ENCODE measurements at places on chromosomes 4 and X. TPM values are rescaled to one million over a fixed set of nuclear protein-coding genes. Genes with fewer than 3 reads are reported as not detected.

The INTU gene
- total RNA-seq, result not detected

The YIPF7 gene
- total RNA-seq, result not detected

The HS6ST2 gene
- total RNA-seq, result 0.30 TPM

GRCh38 chr4:133096972-133097371 lies 52.1 kb upstream of the PCDH10 start:
- DNase-seq, result no peak

GRCh38 chr4:184228056-184228705 lies 10.5 kb upstream of the ENPP6 start:
- DNase-seq, result no peak

DNA sequence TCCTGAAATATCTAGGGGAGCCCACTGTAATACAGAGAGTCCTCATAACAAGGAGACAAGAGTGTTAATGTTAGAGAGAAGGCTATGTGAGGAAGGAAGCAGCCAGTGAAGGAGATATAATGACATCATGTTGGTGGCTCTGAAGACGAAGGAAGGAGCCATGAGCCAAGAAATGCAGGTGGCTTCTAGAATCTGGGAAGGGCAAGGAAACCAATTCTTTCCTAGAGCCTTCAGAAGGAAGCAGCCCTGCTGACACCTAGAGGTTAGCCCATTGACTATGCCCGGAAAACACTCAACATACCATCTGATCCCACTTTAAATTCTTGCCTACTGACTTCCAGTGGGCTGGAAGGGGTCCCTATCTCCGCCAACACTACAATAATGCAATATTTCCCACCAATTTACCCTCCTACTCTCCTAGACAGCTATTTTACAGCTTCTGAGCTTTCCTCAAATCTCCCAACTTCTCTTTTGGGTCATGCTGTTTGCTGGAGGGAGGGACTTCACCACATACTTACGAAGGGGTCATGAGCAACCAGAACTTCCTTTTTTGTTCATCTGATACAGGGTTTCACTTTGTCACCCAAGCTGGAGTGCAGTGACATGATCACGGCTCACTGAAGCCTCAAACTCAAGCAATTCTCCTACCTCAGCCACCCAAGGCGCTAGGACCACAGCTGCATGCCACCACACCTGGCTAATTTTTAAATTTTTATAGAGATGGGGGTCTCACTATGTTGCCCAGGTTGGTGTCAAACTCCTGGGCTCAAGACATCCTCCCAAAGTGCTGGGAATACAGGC lies 25.2 kb upstream of the G3BP2 start:
- DNase-seq, result no peak

The BEX4 gene
- 9.4 TPM for total RNA-seq

DNA sequence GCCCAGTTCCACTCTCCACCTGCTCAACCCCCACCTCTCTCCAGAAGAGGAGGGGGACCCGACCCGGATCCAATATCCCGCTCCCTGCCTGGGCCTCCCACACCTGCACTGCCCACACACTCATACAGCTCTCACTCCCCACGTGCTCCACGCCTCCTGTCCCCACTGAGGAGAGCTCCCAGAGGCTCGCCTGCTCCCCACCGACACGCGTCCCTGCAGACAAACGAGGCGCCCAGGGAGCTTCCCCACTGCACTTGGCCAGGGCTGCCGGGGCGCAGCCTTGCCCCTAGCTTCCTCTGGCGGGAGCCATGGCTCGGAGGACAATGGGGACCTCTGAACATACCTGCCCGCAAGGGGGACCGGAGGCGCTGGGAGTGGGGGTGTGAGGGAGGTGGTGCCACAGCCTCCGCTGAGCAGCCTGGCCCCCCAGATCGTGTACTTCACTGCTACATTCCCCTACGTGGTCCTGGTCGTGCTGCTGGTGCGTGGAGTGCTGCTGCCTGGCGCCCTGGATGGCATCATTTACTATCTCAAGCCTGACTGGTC lies 5.0 kb downstream of the SLC6A8 start:
- DNase-seq, result no peak

- DNase-seq, result no peak
Observed at GRCh38 chr4:135185256-135185655, 983.7 kb upstream of the PABPC4L start.

GRCh38 chr4:127249066-127249766 lies 383.5 kb upstream of the INTU start:
- DNase-seq, result no peak

DNA sequence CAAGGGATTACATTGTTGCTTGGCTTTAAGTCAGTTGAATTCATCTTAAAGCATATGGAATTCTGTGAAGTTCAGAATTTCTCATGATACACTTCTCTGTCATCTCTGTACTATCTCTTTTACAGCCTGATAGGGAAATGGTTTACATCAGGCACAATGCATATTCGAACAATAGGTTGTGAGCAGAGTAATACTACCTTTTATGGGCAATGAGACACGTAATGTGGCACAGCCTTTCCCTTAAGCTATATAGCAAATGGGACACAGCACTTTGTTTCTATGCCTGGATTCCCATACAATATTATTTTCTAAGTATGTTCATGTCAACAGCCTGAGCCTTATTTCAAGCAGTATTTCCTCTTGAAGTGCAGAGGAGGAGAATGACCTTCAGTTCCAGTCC lies 58.4 kb downstream of the SYNPO2 start:
- no peak for DNase-seq

DNA sequence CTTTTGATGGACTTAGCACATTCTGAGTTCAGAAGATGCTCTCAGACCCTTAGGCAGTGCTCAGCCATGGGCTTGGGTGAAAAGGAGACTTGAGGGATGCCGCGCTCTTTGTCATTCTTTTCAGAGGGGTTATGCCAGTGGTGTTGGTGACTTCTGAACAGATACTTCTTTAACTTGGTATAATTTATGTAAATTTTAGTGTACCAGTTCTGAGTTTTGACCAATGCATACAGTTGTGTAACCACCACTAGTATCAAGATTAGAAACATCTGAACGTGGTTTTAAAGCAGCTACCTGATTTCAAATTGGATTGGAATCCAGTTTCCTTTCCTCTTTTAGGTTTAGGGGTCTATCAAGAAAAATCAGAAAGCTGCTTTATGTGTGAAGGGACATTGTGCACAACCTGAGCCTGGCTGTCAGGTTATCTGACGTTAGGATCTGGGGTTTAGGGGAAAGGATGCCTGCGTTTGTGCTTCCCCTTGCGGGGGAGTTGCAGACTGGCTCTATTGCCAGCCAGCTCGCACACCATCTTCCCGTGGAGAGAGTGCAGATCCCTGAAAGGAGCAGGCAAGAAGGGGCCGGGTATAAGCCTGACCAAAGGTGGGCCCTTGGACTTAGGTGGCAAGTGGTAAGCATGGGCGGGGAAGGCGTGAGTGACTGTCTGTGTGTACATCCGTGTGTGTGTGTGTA lies 19.0 kb downstream of the SMS start:
- DNase-seq, result no peak

GRCh38 chr4:71261633-71262121 lies 77.1 kb upstream of the SLC4A4 start:
- DNase-seq, result no peak

DNA sequence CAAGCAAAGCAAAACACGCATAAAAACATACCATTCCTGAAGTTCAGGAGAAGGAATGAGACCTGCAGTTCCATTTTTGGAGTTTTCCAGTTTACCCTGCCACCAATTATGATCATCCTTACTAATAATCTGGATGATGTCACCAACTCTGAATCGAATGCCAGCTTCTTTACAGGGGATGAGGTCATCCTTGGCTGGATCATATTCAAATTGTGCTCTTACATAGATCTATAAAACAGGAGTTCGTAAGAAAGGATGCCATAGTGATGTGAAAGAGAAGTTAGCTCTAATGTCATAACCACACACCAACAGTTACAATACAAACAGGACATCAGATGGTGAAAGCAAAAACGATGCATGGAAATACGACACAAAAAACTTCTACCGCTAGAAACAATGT lies 106.5 kb downstream of the NYX start:
- no peak for DNase-seq

All from activated T-helper 2 cell treated with anti-CD3 and anti-CD28 coated beads, Interferon-gamma antibody, Interleukin-2, Interleukin-4, amounts not matched to agents 10 μg/mL and 5 μg/mL and 100 μg/mL, durations not matched to agents 14 hours and 24 hours and 36 hours (primary cell).